ENCODE measurements at places on chromosomes 6 and 20.

- no peak for DNase-seq
These were observed 36.1 kb downstream of the NINL start for GRCh38 chr20:25549172-25549773.

DNA sequence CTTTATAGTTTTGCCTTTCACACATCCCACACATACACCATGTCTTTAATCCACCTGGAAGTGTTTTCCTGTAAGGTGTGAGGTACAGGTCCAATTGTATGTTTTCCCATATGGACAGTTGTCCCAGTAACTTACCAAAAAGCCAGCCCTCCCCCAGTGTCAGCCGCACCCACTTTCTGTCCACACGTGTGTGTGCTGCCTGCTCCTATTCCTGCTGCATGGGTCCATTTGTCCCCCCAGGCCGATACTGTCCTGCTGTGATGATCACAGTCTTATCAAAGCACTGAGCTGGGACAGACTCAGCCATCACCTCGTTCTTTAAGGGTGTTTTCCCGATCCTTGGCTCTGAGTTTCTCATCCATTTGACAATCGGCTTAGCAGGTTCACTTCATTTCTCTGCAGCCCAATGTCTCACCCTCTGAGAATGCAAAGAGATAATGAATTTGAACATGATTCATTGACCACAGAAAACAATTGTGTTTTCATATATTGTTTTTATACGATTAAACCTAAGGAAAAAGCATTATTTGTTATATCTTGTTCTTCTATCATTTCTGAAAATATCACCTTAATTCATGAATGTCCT, 9.6 kb downstream of the VSX1 start:
- no peak for DNase-seq

GRCh38 chr20:58963060-58963584, 17.9 kb upstream of the NELFCD start:
- no peak for DNase-seq

GRCh38 chr6:158772851-158773371, 46.3 kb downstream of the EZR start:
- DNase-seq = no peak

DNA sequence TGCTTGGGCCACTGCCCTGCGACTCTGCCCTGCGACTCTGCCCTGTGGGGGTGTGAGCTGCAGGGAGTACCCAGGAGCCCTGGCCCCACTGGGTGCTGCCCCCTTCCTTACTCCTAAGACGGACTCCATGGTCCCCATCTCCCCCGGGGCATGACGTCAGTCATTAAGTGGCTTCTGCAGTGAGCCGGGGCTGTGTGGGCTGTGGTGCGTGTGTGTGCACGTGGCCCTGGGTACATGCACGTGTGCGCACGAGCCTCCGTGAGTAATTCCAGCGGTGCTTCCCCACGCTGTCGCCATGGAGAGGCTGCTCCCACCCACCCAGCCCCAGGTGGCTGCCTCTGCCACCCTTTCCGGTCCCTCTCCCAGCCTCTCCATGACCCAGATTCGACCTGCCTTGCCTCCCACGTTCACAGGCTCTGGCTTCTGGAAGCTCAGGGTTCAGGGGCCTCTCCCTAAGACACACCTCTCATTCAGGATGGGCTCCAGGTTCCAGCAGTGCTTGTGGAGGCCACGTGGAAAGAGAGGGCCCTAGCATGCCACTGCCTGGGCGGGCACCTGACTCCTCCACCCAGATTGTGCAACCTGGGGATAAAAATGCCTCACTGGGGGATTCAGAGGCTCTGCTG, 88.3 kb downstream of the DLGAP4 start:
- DNase-seq = no peak

Data from stimulated activated CD8-positive, alpha-beta memory T cell treated with anti-CD3 and anti-CD28 coated beads, Interleukin-4, amount 100 ng/mL, for 24 hours (primary cell).